ENCODE measurements at places on chromosomes 5 and 9.
A peak's percentile ranks its signal among the peaks of the same experiment; 100 is the strongest.

DNA sequence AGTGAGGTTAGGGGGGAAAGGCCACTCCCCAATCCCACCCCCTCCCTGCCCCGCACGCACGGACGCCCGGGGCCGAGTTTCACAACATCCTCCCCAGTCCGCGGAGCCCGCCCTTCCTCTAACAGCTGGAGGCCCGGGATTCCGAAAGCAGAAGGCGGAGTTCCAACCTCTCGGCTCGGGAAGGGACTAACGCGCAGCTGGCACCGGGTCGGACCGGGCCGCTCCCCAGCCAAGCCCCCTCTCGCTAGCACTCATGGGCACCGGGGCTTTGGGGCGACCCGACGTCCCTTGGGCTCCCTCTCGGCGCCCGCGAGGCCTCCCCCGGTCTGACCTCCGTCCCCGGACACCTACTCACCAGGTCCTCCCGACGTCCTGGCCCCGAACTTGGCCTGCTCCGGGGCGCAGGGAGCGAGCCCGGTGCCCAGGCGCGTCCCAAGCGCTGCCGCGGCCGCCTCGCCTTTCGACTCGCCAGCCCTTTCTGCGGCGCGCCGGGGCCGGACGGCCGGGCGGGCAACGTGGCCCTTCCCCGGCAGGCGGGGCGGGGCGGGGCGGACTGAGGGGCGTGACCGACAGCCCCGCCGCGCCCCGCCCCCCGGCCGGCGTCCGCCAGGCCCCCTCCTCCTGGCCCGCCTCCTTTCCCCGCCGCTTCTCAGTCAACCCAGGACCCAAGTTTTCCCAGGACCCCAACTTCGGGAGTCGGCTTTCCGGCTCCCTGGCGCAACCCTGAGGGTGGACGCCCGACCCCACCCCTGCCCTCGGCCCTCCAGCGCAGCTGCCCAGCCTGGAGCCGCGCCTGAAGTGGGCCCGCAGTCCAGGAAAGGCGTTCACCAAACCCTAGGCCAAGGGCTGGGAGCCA, at the start of gene MGAT1:
TSS of gene MGAT1 (minus strand) at position 482 of the 856 bp plus-strand sequence. CDS start 9,835 bp downstream, outside the sequence.
- peak; percentile 49 for DNase-seq

DNA sequence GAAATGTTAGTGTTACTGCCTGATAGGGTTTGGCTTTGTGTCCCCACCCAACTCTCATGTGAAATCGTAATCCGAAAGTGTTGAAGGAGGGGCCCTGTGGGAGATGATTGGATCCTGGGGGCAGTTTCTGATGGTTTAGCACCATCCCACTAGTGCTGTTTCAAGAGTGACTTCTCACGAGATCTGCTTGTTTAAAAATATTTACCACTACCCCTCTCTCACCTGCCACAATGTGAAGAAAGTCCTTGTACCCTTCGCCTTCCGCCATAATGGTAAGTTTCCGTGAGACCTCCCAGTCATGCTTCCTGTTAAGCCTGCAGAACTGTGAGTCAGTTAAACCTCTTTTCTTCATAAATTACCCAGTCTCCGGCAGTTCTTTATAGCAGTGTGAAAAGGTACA, 2.6 kb upstream of the RFX3 start:
- DNase-seq = peak; percentile 39

DNA sequence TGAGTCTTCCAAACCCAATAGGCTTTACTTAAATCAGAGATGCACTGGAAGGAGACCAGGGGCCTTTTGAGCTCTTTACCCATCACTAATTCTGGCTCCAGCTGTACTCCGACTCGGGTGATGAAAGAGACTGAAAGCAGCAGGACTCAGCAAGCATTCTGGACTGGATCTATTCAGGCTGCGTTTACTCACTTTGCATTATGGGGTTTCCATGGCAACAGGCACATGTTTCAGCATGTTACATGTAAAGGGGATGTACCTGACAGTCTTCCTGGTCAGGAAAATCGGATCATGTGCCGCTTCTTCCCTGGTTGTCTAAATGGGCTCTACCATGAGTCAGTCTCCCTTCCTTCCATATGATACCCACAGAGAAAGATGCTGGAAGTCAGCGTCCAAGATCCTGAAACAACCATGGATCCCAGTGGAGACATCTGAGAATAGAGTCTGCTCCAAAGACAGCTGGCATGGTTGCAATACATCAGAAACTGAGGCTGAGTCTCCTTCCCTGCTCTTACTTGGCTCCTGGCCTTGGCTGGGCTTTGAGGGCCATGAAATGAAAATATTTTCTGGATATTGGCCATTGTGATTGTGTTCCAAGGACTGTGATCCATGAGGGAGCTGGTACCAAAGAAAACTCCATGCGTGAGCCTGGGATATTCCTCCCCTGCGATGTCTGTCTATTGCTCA, 102.5 kb upstream of the TNC start:
- DNase-seq = no peak

- DNase-seq = no peak
Measured at GRCh38 chr5:95725071-95725820, 5.9 kb upstream of the RHOBTB3 start.

DNA sequence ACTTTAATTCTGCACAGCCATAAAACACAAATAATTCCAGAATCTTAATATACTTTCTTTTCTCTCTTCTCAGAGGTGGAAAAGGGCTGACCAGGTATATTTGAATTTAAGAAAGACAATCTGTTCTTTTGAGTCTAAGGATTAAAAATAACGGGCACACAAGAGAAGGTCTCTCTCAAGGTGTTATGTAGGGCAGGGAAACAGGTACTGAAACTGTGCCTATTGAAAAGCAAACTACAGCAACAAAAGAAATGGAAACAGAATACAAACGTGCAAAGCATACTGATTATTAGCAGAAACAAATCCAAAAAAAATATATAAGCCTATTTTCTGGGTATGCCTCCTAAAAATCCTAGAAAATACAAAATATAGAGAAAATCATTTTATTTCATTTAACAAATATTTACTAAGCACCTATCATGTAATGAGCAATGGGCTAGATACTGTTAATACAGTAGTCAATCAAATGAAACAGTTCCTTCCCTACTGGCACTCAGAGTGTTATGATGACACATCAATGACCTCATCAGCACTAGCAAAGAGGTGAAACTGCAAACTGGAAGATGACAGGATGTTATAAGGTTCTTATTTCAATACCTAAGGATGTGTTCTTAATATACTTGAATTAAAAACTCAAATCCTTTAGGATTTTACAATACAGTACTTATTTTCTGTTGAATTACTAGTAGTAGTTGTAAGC, 87.7 kb downstream of the AUH start:
- DNase-seq = no peak

GRCh38 chr5:157193699-157194424, 13.2 kb downstream of the ITK start:
- no peak for DNase-seq

- no peak for DNase-seq
Measured at GRCh38 chr5:110785356-110785755, 46.5 kb downstream of the SLC25A46 start.

GRCh38 chr5:174106997-174107655, 61.6 kb downstream of the NSG2 start:
- DNase-seq = no peak

- DNase-seq = no peak
Measured at GRCh38 chr5:52132053-52132452, 655.7 kb upstream of the ITGA1 start.

DNA sequence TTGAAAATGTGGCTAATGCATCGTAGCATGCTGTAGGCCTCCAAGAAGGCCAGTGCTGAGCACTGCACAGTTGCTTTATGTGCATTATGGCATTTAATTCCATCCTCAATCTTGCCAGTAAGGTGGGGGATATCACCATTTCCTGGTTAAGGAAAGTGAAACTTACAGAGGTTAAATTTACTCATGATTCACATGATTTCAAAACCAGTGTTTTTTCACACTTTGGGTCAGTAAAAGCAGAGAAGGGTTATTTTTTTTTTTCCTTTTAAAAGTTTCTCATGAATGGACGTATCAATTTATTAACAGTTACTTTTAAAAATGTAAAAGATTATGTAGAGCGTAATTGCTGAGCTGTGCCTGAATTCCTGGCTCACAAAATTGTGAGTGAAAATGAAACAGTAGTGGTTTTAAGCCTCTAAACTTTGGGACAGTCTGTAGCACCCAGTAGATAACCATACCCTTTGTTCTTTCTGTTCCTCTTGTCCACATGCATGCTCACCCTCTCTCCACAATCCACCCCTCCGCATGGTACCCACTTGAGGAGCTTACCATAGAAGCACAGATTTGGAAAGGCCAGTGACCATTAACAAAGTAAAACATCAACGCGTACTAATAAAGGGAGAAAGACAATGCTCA, 21.2 kb downstream of the MAST4 start:
- no peak for DNase-seq

- DNase-seq = no peak
Measured at GRCh38 chr9:111069183-111069582, 30.9 kb upstream of the LPAR1 start.

DNA sequence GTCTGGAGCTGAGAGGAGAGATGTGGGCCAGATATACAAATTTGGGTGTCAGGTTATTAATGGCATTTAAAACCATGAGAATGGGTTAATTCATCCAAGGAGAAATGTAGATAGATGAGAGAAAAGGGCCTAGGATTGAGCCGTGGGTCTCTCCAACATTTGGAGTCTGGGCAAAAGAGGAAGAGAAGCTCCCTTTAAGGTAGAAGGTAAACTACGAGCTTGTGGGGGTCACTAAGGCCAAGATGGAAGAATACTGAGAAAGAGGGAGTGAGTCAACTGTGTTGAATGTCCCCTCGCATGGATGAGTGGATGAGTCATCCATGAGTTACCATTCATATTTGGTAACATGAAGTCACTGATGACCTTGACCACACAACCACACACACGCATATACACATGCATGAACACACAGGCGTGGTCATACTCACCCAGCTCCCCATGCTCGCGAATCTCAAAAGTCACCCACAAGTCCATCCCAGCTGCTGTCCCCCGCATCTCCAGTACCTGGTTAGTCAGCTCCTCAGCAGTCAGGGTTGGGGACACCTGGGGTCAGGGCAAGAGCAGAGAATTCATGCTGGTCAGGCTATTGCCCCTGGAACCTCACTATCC, 6.8 kb upstream of the FCHSD1 start:
- DNase-seq = no peak

- DNase-seq = no peak
Measured at GRCh38 chr5:92694067-92694466, 887.0 kb downstream of the NR2F1-AS1 start.

- no peak for DNase-seq
Measured at GRCh38 chr9:13181652-13182051, 97.8 kb downstream of the MPDZ start.

GRCh38 chr9:137300567-137301080, 1.4 kb downstream of the NRARP start:
- DNase-seq = no peak

DNA sequence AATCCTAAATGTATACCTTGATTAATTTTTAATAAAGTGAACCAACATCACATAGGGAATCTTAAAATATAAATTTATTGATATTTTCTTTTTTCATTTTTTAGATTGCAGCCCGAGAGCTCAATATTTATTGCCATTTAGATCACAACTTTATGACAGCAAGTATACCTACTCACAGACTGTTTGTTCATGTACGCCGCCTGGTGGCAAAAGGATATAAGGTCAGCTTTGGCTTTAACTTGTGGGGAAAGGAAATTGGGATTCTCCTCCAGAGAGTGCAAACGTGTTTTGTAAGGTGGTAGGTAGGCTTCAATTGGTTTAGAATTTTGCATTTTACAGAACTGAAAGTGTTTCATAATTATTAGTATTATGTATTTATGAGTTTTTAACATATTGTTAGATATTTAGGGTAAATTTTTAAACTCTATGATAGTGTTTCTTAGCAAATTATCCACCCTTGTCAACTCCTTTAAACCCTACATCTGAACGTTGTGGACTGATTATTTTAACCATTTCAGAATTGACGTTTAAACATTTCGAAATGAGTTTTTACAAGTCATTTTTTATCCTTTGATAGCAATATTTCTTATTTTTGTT, 17.5 kb upstream of the DHFR start:
- DNase-seq = peak; percentile 29

DNA sequence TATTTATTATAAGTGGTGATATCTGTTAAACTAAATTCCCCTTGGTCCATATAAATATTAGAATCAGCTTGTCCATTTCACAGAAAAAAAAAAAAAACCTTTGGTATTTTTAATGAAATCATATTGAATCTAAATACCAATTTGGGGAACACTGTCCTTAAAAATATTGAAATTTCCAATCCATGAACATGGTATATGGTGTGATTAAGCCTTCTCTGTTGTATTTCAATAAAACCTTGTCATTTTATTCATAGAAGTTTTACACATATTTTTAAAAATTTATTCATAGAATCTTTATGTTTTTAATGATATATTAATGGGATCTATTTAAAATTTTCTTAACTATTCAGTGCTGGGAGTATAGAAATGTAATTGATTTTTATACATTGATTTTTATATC, 135.3 kb downstream of the CEP120 start:
- DNase-seq = no peak

DNA sequence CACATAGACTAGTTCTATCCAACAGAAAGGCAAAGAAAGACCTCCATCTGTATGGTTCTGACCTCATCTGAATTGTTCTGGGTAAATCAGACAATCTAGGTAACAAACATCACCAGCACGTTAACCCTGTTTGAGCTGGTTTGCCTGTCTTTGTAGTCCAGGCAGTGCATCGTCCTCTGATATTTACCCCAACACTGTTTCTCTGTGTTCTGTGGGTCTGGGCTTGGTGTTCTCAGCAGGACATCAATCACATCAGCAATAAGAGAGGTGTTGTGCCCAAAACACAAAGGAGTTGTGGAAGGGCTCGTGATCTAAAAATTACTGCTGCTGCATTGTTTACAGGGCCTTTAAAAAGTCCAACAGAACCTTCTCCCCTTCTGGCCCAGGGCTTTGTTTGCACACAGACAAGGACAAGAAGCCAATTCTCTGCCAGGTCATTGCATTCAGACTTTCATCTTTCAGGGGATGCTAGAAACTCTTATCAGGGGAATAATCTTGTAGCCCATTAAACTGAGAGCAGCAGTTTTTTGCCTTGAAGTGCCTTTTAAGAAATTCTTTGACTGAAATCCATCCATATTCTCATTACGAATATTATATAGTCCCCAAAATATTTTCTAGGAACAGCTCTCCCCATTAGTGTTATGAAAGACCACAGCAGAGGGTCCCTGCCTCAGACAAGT, 30.5 kb upstream of the MAP1B start:
- no peak for DNase-seq

DNA sequence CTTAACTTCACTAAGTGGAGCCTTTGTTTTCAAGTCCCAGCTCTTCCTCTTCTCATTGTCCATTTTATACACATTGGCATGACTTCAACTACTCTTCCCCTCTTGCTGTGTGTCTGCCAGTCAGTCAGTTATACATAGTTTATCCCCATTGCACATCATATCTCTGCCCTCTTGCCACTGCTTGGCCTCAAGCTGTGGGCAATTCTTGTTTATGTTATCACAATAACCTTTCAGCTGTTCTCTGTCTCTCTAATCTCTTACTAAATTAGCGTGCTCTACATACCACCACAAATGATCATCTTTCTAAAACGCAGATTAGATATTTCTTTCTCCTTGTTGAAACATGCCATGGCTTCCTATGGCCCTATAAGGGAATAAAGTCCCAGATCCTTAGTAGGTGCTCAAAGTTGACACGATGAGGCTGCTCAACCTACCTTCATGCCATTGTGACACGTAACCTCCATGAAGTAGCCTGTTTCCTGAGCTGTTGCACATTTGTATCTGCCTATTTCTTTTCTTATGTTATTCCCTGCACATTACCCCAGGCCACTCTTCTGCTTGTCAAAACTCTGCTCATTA, 239.3 kb downstream of the GAS1 start:
- no peak for DNase-seq

GRCh38 chr5:139861021-139861888, 65.6 kb downstream of the PSD2 start:
- no peak for DNase-seq

GRCh38 chr9:119788921-119789320, 419.7 kb upstream of the BRINP1 start:
- no peak for DNase-seq
